ENCODE measurements at places on chromosomes 3 and 15.

- DNase-seq, result peak; percentile 13
These were observed 53.7 kb downstream of the CGGBP1 start for GRCh38 chr3:88005066-88005465.

GRCh38 chr15:98720031-98720430 lies 71.7 kb downstream of the IGF1R start:
- DNase-seq, result no peak

DNA sequence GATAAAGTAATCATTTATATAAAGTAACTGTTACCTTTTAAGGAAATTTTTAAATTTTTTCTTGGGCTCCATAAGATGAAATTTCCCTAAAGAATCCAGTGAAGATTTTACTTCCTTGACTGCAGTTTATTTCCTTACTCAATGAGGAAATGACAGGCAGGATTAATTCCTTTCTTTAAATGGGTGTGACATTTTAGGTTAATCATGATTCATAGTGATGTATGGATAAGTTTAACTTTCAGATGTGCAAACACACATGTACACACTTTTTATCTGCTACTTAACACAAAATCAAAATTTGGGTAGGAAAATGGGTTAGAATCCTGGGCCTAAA lies 11.2 kb upstream of the LEO1 start:
- DNase-seq, result no peak

DNA sequence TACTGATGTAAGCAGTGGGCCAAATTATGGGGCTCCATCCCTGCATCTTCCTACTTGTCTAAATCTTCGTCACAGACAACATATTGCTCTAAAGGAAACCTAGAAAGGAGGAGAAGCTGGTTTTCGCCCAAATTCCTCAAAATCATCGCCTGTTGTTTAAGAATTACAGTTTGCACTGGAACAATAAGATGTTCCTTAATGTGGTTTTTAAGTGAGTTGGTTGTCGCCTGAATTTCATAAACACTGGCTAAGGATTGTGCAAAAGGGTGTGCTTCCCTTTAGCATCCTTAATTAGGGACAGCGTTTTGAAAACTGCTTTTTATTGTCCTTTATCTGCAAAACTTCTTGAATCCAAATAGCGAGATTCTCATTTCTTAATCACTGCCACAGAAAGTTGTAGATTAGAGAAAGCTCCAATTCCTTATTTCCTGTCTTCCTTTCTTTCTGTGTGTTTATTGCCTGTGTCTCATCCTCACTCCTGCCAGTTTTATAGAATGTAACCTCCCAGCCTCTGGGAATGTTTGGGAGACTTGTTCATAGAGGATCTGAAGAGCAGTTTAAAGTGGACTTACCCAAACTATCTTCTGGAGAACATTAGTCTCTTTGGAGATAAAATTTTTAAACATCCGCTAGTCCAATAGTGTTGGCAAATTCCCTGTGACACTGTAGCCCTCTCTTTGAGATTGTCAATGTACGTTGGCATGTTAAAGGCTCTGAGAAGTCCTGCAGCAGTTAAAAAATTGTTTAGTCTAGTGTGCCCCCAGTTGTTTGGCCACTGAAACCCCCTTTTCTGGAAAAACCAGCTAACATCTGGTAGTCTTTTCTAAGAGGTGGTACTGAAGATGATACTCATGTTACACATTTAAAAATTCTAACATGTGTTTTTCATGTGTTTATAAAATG lies 50.4 kb downstream of the FLNB start:
- DNase-seq, result no peak

DNA sequence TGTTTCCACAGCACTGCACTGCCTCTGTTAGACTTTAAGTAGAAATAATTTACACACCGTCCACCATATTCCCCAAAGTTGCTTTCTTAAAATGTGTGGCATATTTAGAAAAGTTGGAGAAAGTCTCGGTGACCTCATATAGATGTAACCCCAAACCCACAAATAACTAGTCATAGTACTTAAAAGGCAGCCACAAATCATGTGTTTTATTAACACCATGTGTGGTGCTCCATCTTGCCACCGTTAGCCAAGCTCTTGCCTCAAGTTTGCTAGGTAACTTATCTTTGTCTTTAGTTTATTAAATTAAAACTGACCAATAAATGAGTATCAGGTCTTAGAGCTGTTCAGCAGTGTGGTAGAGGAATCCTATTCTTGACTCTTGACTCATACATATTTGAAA lies 257.9 kb downstream of the UBE2E2 start:
- DNase-seq, result no peak

- no peak for DNase-seq
These were observed 786 bp downstream of the RHOA start for GRCh38 chr3:49410846-49411534.

DNA sequence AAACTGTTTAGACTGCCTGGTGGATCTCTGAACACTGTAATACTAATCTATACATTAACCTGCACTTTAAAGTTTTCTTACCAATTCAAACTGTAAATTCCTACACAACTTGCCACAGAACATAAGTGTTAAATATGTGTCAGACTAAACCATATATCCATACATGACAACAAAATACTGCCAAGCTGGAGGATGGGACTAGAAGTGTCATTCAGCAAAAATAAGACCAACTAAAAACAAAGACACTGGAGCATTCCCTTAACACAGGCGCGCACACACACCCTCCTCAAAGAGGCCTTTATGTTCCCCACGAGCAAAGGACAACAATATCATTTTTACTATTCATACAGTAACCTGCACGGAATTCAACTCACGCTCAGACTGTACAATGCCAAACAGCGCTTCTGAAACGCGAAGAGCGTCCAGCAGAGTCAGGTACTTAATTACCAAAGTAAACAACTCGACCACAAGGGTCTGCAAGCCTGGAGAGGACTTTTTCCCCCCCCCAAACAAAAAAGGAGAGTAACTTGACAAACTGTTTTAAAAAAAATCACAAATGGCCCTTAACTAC lies 1.1 kb downstream of the DCUN1D1 start:
- DNase-seq, result no peak

DNA sequence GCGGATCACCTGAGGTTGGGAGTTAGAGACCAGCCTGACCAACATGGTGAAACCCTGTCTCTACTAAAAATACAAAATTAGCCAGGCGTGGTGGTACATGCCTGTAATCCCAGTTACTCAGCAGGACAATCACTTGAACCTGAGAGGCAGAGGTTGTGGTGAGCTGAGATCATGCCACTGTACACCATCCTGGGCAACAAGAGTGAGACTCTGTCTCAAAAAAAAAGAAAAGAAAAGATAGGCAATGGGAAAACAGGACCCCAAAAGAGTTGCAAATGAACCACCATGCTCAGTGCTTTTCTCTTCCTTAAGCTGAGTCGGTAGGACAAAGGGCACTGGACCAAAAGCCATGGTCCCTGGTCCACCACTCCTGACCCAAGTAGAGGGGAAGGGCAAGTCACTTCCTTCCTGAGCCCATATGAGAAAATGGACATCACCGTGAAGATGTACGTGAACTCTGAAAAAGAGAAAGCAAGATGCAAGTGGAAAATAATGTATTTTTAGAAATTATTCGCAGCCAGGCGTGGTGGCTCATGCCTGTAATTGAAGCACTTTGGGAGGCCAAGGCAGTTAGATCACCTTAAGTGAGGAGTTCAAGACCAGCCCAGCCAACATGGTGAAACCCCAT lies 2.6 kb downstream of the ITGB5 start:
- DNase-seq, result no peak

GRCh38 chr15:51253366-51253765 lies 85.0 kb downstream of the CYP19A1 start:
- DNase-seq, result no peak

DNA sequence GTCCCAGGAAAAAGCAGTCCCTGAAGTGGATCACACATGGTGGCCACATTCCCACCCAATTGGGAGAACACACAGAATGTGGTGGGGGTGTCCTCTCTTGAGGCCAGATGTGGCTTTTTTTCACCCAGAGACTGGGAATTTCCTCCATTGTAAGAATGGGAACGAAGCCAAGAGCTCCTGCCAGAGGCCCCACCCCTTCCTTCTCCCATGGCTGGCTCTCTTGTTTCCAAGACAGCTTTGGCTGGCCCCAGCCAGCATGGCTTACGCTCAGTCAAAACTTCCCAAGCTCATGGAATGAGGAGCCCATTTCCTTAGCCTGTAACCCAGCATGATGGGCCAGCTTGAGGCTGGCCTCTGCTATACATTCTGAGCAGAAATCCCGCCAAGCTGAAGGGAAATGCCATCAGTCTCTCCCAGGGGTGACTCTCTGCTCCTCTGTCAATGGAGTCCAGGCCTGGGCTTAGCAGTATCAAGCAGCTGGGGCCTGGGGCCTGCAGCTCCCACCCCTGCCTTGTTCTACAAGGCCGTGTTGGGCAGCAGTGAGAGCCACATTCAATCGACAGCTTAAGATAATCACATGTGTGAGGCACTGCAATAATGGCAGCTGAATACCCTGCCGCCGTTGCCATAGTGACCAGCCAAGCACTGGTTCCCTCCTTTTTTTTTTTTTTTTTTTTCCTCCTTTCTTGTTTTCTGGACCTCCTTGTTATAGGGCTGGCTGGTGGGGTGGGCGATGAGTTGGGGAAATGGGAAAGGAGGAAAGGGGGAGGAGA lies 142.4 kb downstream of the EPHB1 start:
- DNase-seq, result no peak

DNA sequence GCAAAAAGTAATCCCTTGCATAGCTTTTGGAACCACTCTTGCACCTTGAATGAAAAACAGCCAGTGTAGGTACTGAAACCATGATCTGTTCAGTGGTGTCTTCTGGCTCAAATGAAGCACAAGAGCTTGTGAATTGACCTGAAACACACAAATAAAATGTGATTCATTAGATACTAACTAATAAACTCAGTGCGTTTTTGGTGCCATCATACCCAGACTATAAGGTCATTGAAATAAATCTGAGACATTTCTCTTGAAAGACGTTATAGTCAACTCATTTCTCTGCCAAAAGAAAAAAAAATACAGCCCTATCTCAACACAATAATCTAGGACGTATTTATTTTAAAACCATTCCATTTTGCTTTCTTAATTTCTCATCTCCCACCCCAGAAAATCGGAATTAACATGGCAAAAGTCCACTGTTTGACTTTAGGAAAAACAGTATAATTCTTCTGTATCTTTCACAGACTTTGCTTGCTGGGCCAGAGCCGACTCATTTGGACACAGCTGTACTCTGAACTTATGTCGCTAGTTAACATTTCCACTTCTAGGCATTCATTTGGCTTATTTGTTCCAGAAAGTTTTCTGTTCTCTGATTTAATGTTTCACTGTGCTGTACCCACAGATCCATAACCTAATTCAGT lies 284.9 kb upstream of the TBL1XR1 start:
- no peak for DNase-seq

GRCh38 chr15:77027697-77028450 lies 32.9 kb downstream of the PSTPIP1 start:
- no peak for DNase-seq

DNA sequence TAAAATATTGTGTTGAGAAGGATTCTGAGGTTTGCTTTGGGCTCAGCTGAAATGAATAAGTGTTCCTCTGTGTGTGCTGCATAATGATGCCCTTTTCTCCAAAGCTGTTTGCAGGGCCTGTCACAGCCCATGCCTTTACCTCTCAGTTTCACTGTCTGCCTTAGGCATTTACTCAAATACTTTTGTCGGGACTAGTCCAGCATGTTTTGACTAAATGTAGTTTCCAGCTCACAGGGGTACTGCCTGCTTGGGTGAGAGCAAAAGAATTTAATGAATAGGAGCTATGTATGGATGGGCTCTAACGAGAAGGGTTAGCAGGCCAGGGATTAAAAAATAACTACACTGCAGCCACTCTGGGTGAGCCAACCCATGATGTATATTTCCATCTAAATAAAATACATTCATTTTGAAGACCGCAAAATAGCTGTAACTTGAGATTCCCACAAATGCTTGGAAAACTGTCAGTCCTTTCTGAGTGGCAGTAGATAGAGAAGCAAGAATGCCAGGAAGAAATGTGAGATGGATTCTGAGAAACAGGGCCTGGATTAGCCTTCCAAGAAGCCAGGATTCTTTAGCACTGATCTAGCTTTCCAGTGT lies 549.2 kb upstream of the TBL1XR1 start:
- DNase-seq, result no peak

GRCh38 chr3:9745521-9745920 lies 4.2 kb upstream of the OGG1 start:
- no peak for DNase-seq

DNA sequence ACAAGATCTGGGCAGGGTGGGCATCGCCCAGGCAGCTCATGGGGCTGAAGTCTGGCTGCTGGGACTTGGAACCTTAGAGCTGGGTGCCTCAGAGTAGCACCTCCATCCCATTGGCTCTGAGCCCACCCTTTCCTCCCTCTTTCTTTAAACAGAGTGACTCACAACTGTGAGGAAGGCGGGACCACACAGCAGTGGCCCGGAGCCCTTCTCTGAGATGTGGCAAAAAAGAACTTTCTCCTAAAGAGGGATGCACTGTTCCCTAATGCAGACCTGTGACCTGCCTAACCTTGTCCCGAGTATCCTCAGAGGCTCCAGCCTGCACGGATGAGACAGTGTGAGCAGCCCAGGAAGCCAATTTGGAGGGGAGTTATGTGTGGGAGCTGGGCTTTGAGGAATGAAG lies 23.6 kb downstream of the PRR20G start:
- DNase-seq, result no peak

DNA sequence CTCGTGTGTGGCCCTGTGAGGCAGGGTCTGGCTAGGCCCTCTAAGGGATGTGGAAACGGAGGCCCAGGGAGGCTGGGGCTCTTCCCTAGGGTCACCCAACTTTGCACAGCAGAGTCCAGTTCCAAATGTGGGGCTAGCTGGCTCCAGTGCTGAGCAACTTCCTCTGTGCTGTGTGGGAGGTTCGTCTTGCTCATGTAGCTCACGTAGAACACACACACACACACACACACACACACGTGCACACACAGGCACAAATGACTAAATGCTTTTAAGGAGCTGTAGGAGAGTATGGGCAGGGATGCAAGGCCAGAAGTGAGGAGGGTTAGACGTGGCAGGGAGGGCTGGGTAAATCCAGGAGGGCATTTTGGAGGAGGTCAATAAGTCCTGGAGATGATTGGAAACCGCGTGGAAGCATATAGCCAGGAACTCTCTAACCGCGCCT lies 213.8 kb downstream of the RPLP1 start:
- peak; percentile 43 for DNase-seq

DNA sequence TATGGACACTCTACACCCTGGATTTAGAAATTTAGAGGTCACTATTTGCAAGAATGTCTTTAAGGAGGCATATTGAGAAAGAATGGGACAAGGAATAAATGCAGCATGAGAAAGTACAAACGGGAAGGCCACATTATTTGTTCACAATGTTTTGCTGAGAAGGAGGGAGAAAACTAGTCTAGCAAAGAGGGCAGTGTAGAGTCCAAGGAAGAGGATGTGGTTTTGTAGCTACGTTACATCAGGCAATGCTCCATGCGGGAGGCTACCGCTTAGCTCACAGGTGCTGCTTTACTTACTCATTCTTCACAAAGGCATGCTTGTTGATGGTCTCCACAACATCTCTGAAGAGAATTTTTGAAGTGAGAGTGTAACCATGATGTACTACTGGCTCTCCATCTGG lies 191.1 kb downstream of the PLCH1 start:
- DNase-seq, result no peak

GRCh38 chr15:85932391-85932790 lies 137.7 kb upstream of the KLHL25 start:
- DNase-seq, result no peak

DNA sequence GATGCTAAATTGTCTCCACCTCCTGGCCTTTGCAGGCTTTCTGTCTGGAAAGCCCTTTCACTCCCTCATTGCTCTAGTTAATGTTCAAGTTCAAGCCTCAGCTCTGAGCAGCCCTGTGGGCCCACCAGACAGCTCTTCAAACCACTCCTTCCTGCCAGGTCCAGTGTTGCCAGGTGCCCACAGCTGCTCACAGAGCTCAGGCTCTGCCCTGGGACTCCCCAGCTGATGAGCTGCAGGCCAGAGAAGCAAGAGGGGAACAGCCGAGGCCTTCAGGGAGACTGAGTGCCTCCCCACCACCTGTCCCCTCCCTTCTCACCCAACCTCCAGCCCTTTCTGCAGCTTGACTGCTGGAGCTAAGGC lies 1.3 kb upstream of the ZBTB47 start:
- DNase-seq, result no peak

Measured in renal cortex interstitium (tissue), 15 donors.